Esophagus squamous epithelium (tissue), 5 donors: ENCODE measurements at places on chromosomes 16 and 17.

DNA sequence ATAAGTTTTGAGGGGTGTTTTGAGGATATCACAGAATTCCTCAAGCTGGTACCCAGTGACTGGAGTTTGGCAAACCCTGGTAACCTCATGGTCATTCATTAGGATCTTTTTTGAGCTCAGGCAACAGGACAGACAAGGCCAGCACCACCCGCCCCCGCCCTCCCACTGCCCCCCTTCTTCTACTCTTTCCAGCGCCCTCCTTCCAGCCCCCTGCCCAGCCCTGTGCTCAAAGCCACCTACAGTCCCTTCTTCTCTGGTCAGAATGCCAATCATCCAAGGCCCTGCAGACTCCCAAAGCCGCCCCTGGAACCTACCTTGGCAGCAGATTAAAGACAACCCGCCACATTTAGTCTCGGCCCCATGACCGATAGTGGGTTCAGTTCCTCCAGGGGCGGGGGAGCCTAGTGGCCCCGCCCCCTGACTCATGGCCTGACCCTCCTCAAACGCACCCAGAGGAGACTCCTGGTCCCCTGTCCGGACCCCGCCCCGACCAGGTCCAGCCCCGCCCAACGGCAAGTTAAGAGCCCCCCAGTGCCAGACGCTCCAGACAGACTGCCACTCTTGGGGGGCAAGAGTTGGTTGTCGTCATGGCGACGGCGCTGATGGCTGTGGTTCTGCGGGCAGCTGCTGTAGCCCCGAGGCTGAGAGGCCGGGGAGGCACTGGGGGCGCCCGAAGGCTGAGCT, at the start of gene NAGS:
Gene NAGS, plus strand, starts transcription at position 546 of the 684 bp plus-strand sequence. Its CDS starts 42 bp downstream, at position 588.
- no peak for DNase-seq

GRCh38 chr17:71361656-71362450, 759.0 kb upstream of the SOX9 start:
- DNase-seq, result no peak

DNA sequence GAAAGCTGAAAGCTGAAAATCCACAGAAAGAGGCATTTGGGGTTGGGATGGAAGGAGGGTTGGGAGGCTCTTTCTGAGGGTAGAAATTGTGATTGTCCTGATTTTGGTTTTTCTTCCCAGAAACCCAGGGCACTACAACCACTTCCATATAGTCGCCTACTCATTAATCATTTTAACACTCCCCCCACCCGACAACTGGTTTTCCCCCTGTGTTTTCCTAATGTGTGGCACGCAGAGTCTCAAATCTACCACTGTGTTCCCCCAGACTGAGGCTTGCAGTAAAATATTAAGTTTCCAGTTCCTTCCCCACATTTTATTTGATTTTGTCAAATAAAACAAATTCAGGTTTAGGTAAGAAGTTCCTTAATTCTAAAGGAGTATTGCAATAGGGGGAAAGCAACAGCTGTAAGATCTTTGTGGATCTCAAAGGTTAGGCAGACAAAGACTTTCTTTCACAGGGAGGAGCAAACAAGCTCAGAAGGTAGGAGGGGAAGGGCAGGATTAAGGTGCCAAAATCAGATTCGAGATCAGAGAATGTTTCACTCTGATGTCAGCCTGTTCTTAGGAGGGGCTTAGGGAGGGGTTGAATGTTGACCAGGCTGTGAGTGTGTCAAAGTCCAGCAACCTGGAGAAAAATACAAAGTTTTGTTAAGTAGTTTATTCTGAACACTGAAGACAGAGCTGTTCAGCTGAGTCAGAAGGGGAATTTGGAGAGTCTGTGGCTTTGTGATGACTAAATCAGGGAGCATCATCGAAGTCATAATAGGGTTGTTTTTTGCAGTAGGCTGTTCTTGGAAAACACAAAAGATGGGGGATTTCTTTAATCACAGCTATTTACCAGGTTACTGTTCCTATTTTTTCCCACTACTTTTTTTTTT, 3.6 kb downstream of the ZNF267 start:
- DNase-seq, result no peak

GRCh38 chr16:578870-579405, 9.2 kb downstream of the PIGQ start:
- no peak for DNase-seq

GRCh38 chr17:43905985-43906852, 1.1 kb downstream of the MPP2 start:
- DNase-seq, result no peak

GRCh38 chr17:28937044-28937729, 14.1 kb downstream of the PHF12 start:
- DNase-seq, result no peak

- no peak for DNase-seq
These were observed 11.8 kb upstream of the FAM117A start for GRCh38 chr17:49775546-49776260.

DNA sequence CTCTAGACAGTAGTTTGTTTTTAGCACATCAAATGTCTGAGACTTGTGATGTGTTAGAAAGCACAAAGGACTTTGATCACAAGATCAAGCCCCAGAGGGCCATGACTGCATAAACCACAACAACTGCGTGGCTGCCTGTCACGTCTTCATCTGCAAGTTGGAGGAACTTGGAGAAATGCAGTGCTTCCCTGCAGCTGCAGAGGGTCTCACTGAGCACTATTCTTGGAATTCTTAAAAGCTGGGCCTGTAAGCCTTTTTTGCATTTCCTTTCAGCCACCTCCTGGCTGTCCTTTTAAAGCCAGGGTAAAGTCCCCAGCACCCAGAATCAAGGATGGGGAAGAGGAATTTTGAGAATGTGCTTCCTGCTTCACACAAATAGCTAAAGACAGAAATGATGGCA, 431.3 kb downstream of the MAF start:
- no peak for DNase-seq

- no peak for DNase-seq
These were observed 24.8 kb upstream of the ARHGAP23 start for GRCh38 chr17:38403491-38403890.

DNA sequence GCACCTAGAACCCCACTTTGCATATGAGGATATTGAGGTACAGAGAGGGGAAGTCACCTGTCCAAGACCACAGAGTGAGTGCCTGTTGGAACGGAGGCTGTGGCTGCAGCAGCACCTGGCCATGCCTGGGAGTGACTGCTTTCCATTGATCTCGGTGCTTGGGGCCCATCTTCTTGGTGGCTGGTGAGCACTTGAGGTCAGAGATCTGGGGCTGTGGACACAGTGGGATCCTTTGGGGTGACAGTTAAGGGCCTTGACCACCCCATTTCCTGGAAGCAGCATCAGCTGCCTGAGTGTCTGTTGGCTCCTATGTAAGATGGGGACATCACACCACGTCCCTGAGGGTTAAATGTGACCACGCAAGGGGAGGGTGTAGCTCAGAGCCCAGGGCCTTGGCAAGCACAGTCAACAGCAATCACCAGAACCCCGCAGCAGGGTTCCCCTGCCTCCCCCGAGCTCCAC, 111.7 kb downstream of the IRF8 start:
- no peak for DNase-seq

GRCh38 chr17:21689604-21690003, 2.7 kb upstream of the KCNJ18 start:
- DNase-seq, result no peak

DNA sequence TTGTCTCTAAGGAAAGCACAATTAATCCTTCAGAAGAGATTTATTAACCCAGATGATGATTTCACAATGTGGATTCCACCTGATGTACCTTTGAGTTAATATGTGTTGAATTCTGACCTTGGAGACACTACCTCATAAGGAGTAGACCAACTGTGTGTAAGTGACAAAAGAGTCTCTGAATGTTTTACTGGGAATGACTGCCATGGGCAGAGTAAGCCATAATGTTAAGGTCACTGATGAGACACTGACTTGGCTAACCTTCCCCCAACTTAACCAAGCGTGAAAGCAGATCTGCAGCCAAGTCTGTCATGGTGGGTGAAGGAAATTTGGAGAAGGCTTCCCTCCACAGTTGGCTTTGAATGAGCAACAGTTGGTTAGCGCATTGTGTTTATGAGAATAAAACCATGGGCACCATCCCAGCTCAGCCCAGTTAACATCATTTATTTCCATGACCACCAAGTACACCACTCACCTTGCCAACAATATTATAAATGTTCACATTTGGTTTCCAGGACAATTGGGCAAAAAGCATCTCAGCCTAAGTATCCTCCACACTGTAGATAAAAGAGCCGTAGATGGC, 618.5 kb downstream of the KCNJ2 start:
- DNase-seq, result no peak

DNA sequence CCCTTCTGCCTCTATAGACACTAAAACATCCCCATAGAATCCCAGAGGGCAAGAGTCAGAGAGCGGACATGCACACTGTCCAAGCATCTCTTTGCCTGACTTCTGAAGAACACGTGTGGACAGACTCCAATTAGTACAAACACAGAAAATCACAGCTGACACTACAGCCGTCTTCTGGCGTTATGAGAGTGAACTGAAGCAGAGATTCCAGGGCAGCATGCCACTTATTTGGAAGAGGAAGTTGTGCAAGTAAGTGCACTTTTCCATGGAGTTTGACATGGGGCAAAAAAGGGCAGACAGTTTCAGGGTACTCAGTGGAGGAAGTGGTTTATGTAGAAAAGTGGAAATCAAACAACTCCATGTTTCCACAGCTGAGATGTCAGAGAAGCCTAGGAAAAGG, 16.8 kb upstream of the ZNF287 start:
- DNase-seq, result no peak
